ENCODE measurements at places on chromosomes 1 and 21. TPM values are rescaled to one million over a fixed set of nuclear protein-coding genes. Genes with fewer than 3 reads are reported as not detected.

CFHR5 gene
- total RNA-seq = not detected

ZBTB8A gene
- 9.1 TPM for total RNA-seq

MAGI3 gene
- total RNA-seq = 18.5 TPM

RGS7 gene
- total RNA-seq = 2.3 TPM

PLA2G2C gene
- not detected for total RNA-seq

OR2T11 gene
- total RNA-seq = not detected

ZSWIM5 gene
- total RNA-seq = 4.2 TPM

LRRC3 gene
- 3.2 TPM for total RNA-seq

SH2D1B gene
- not detected for total RNA-seq

LGALS8 gene
- total RNA-seq = 67.6 TPM

CACHD1 gene
- total RNA-seq = 7.8 TPM

S100A8 gene
- total RNA-seq = not detected

ALX3 gene
- not detected for total RNA-seq

TSPAN2 gene
- 1.5 TPM for total RNA-seq

BGLAP gene
- 0.19 TPM for total RNA-seq

IVL gene
- not detected for total RNA-seq

LHX8 gene
- total RNA-seq = not detected

KRTAP6-1 gene
- not detected for total RNA-seq

PTTG1IP gene
- total RNA-seq = 382 TPM
